Right lobe of liver (tissue), 6 donors: ENCODE measurements at places on chromosomes 1 and 21. TPM values are rescaled to one million over a fixed set of nuclear protein-coding genes. Genes with fewer than 3 reads are reported as not detected.

Gene SLAMF6
- 1.1 TPM for total RNA-seq

Gene SPATC1L
- total RNA-seq = 0.31 TPM

Gene BTBD8
- total RNA-seq = 1.9 TPM

Gene FMO5
- total RNA-seq = 78.0 TPM

Gene NBPF6
- total RNA-seq = not detected

Gene IQGAP3
- total RNA-seq = 0.07 TPM

Gene RIPPLY3
- 0.18 TPM for total RNA-seq

Gene DIO1
- total RNA-seq = 27.2 TPM

Gene BLACAT1
- 0.06 TPM for total RNA-seq
